H1 (cell line): ENCODE measurements at places on chromosomes 1 and 21. TPM values are rescaled to one million over a fixed set of nuclear protein-coding genes. Genes with fewer than 3 reads are reported as not detected.

DNA sequence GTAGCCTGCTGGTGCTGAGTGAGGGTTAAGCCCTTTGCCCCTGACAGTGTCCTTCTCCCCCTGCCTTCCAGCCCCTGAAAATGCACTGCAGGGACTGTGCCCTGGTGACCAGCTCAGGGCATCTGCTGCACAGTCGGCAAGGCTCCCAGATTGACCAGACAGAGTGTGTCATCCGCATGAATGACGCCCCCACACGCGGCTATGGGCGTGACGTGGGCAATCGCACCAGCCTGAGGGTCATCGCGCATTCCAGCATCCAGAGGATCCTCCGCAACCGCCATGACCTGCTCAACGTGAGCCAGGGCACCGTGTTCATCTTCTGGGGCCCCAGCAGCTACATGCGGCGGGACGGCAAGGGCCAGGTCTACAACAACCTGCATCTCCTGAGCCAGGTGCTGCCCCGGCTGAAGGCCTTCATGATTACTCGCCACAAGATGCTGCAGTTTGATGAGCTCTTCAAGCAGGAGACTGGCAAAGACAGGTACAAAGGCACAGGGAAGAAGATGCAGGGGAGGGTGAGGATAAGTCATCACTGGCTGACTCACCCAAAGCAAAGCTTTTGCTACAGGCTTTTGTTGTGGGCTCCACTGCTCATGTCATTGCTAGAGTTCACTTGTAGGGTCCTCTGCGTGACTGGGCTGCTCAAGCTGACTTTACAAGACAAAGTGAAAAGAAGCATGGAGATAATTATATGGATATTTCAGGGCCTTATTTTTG, 174.9 kb downstream of the PIGK start:
- DNase-seq, result no peak
- H3K36me3 ChIP-seq, result no peaks in the 10 kb centered on the region
- no peaks in the 10 kb centered on the region for H3K27me3 ChIP-seq
- no peaks in the 10 kb centered on the region for H3K4me1 ChIP-seq

- H3K4me3 ChIP-seq, result no peak overlapping the region
- no peaks in the 10 kb centered on the region for H3K36me3 ChIP-seq
- H3K27me3 ChIP-seq, result no peaks in the 10 kb centered on the region
- DNase-seq, result no peak
- H3K27ac ChIP-seq, result no peak overlapping the region
These were observed 20.8 kb upstream of the COG2 start for GRCh38 chr1:230621324-230622030.

DNA sequence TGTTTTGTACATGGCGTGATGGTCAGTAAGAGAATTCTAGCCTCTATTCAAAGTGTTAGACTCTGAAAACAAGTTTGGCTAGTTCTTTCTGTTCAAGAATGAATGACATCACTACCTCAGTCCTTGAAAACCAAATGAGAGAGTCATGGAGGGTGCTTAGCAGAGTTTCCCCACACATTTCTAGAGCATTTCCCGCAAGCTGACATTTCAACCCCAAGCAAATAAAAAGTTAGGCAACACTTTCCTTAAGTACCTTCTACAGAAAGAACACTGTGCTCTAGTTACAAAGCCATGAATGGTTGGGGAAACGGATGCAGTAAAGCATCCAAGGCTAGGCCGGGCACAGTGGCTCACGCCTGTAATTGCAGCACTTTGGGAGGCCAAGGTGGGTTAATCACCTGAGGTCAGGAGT, 47.9 kb upstream of the SLC44A3 start:
- H3K36me3 ChIP-seq, result no peaks in the 10 kb centered on the region
- no peaks in the 10 kb centered on the region for H3K27me3 ChIP-seq
- no peak overlapping the region for H3K27ac ChIP-seq
- H3K4me3 ChIP-seq, result no peak overlapping the region
- no peak for DNase-seq
- no peaks in the 10 kb centered on the region for H3K4me1 ChIP-seq

GRCh38 chr1:173562813-173563212, 40.1 kb downstream of the SLC9C2 start:
- no peaks in the 10 kb centered on the region for H3K4me1 ChIP-seq
- H3K27ac ChIP-seq, result no peak overlapping the region
- DNase-seq, result no peak
- no peaks in the 10 kb centered on the region for H3K27me3 ChIP-seq
- H3K36me3 ChIP-seq, result no peaks in the 10 kb centered on the region

DNA sequence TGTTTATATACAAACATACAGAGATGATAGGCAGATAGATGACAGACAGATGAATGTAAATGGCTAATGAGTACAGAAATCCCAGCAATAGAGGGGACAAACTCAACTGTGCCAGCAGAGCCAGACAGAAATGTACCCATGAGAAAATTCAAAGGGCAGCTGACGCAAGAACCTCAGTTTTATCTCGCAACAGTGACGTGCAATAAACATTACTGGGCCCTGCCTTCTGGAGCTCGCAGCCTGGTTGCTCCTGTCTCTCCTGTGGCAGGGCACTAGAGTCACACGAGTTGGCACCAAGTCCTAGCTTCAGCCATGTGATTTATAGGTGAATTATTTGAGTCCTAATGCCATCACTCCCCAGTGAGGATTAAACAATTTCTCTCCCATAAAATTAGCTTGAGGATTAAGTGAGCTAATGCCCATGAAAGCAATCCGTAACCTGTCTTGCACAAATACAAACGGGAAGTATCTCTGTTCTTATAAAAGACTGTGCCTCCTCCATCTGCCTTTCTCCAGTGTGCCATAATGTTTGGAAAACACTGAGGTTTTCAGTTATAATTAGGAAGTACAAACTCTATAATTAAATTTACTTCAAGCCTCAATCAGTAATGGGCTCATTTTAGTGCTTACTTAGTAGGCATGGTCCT, 50.7 kb downstream of the VAV3 start:
- no peak overlapping the region for H3K4me3 ChIP-seq
- H3K27ac ChIP-seq, result no peak overlapping the region

DNA sequence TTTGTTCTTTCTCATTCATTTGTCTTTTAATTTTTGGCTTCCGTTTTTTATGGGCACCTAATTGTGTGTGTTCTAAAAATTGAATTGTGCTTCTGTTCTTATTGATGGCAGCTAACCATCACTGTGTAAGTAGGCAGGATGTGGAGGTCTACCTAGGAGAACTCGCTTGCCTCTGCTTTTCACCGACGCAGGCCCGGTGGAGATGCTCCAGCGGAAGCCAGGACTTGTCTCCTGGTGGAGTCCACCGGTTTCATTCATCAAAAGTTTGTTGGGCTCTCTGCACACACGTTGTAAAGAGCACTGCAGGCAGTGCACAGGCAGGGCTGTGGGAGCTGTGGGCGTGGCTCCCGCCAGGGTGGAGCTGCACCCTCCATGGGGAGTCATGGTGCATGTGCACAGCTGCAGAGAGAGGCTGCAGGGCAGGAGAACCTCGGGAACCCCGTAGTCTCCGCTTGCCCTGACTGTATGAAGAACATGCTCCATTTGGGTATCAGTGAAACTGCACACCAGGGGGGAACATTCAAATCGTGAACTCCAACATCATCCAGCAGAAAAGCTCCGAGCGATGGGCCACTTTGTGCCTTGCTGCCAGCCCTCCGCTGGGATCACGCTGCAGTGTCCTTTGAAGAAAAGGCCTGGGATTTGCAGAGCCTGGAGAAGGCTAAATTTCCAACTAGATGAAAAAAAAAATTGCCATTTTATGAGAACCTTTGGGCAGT, 6.0 kb upstream of the C1orf174 start:
- H3K36me3 ChIP-seq, result no peaks in the 10 kb centered on the region
- H3K27me3 ChIP-seq, result no peaks in the 10 kb centered on the region
- no peak overlapping the region for H3K4me3 ChIP-seq
- H3K27ac ChIP-seq, result no peak overlapping the region

DNA sequence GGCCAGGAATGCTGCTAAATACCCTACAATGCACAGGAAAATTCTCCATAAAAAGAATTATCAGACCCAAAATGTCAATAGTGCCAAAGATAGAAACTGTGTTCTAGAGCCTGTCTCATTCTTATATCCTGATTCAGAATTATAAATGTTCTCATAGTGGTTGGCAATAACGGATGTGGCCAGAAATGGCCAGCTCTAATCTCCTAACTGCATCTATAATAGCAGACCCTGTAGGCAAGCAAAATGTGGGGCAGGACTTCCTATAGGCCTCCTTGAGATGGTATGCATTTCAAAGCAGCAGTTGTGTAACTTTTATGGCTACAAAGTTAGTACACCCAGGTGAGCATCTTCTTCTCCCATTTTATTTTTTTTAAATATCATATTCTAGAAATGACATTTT, 95.9 kb upstream of the SGIP1 start:
- H3K4me1 ChIP-seq, result no peaks in the 10 kb centered on the region; the same call in 1 of the 2 replicates
- H3K27me3 ChIP-seq, result no peaks in the 10 kb centered on the region
- no peak overlapping the region for H3K27ac ChIP-seq
- H3K4me3 ChIP-seq, result no peak overlapping the region

DNA sequence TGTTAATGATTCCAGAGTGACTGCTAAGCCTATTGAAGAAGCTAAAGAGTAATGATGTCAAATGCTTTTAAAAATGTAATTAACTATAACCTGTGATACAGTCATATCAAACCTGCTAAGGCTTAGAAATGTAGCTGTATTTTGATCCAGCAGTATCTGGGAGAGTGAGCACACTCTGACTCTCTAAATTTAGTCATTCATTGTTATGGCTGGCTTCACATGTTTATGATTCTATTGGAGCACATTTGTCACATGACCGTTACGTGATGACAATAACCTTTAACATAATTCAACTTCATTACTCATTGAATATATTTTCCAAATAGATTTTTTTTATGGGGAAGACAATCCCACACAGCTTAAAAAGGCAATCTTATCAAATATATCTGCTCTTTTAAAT, 587.1 kb downstream of the LMO4 start:
- H3K4me1 ChIP-seq, result no peaks in the 10 kb centered on the region
- no peaks in the 10 kb centered on the region for H3K27me3 ChIP-seq
- H3K36me3 ChIP-seq, result no peaks in the 10 kb centered on the region
- DNase-seq, result no peak
- no peak overlapping the region for H3K4me3 ChIP-seq
- no peak overlapping the region for H3K27ac ChIP-seq

- H3K4me3 ChIP-seq, result no peak overlapping the region
- no peaks in the 10 kb centered on the region for H3K4me1 ChIP-seq
- DNase-seq, result no peak
- H3K27me3 ChIP-seq, result no peaks in the 10 kb centered on the region
These were observed 55.1 kb downstream of the CD58 start for GRCh38 chr1:116515702-116516101.

- no peaks in the 10 kb centered on the region for H3K27me3 ChIP-seq
- H3K4me3 ChIP-seq, result no peak overlapping the region
- H3K4me1 ChIP-seq, result no peaks in the 10 kb centered on the region
- H3K36me3 ChIP-seq, result no peaks in the 10 kb centered on the region
- H3K27ac ChIP-seq, result no peak overlapping the region
These were observed 68.7 kb upstream of the LRIF1 start for GRCh38 chr1:111032295-111032897.

- H3K36me3 ChIP-seq, result peaks cover 3% of the 10 kb centered on the region; the same call in 1 of the 2 replicates
- H3K4me1 ChIP-seq, result peaks cover 32% of the 10 kb centered on the region
- H3K27me3 ChIP-seq, result peaks cover 93% of the 10 kb centered on the region
These were observed 2.6 kb downstream of the BARHL2 start for GRCh38 chr1:90714521-90714951.

- no peak for DNase-seq
- H3K36me3 ChIP-seq, result no peaks in the 10 kb centered on the region
- H3K4me3 ChIP-seq, result no peak overlapping the region
- H3K27me3 ChIP-seq, result peaks cover 12% of the 10 kb centered on the region
- no peak overlapping the region for H3K27ac ChIP-seq
These were observed 11.7 kb upstream of the ZNF436 start for GRCh38 chr1:23381233-23381885.

DNA sequence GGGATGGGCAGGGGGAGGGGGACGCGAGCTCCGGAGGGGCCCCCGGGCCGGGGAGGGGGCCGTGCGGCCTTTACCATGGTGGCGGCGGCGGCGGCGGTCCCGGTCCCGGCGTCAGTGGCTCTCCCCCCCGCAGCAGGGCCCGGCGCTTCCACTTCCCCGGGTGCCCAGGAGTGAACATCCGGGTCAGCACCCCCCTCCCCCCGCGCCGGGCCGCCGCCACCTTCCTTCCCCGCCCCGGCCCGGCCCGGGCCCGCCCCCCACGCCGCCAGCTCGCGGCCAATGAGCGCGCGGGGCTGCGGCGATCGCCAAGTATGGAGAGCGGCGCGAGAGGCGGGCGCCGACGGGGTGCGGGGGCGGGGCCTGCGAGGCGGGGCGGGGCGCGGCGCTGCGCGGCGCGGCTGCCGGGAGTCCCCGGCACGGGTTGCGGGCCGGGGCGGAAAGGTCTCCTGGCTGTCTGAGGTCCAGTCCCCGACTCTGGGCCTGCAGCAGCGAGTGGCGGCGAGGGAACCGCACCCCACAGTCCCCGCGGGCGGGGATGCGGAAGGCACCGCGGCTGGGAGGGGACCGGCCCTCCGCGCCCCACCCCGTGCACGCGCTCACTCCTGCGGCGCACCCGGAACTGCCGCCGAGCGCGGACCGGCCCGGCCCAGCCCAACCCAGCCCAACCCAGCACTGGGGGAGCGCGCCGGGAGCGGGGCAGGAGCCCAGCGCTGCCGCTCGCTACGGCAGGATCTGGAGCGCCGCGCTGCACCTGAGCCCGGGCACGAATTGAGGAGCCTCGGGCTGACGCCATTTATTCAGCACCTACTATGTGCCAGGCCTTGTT, at the start of gene CAPZB:
TSS of gene CAPZB (minus strand) at position 178 of the 826 bp plus-strand sequence. CDS start at position 77, 101 bp downstream.
- peaks cover 32% of the 10 kb centered on the region for H3K4me1 ChIP-seq
- H3K36me3 ChIP-seq, result no peaks in the 10 kb centered on the region
- peak within 1 kb of the TSS; percentile 99 for H3K4me3 ChIP-seq
- no peak for DNase-seq

DNA sequence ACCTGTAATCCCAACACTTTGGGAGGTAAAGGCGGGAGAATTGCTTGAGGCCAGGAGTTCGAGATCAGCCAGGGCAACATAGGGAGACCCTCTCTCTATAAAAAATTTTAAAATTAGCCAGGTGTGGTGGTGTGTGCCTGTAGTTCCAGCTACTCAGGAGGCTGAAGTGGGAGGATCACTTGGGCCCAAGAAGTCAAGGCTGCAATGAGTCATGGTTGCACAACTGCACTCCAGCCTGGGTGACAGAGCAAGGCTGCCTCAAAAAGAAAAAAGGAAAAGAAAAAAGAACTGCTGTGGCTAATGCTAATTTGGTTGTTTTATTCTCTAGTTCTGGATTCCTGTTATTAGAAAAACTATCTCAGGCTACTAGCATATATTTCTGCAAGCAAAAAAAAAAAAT, 29.8 kb downstream of the DBT start:
- H3K27me3 ChIP-seq, result no peaks in the 10 kb centered on the region
- no peak overlapping the region for H3K4me3 ChIP-seq
- DNase-seq, result no peak
- H3K4me1 ChIP-seq, result no peaks in the 10 kb centered on the region
- H3K27ac ChIP-seq, result no peak overlapping the region

DNA sequence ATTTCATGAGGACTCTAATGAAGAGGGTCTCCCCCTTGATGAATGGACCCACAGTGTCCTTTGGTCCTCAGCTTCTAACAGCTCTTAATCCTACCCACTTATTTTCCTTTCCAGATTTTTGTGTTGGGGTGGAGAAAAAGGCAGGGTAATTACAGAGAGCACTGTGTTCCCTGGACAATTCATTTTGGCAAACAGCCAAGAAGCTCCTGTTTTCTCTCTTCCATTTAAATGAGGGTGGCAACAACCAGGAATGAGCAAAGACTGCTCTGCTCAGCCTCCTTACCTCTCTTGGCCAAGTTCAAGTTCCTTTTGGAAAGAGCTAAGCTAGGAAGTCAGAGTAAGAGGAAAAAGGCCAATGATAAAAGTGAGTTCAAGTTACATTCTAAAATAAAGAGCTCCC, 11.9 kb downstream of the XKR8 start:
- no peaks in the 10 kb centered on the region for H3K27me3 ChIP-seq
- H3K27ac ChIP-seq, result no peak overlapping the region
- no peaks in the 10 kb centered on the region; the same call in 1 of the 2 replicates for H3K36me3 ChIP-seq

The CD34 gene
- total RNA-seq, result 0.39 and 0.46 TPM in 2 replicates

The RGS8 gene
- total RNA-seq, result 0.13 and 0.29 TPM in 2 replicates

The CELSR2 gene
- 27.7 and 28.0 TPM in 2 replicates for total RNA-seq

The AMY1C gene
- total RNA-seq, result not detected in 2 replicates

The DCST2 gene
- 0.43 TPM in 1 of 2 replicates, not detected in the other for total RNA-seq
